ENCODE measurements at places on chromosomes 1 and 21.

GRCh38 chr1:40650075-40650474 is 15.4 kb downstream of the RIMS3 start:
- DNase-seq: no peak

- DNase-seq: no peak
Measured at GRCh38 chr1:185096531-185096930, 51.2 kb downstream of the RNF2 start.

DNA sequence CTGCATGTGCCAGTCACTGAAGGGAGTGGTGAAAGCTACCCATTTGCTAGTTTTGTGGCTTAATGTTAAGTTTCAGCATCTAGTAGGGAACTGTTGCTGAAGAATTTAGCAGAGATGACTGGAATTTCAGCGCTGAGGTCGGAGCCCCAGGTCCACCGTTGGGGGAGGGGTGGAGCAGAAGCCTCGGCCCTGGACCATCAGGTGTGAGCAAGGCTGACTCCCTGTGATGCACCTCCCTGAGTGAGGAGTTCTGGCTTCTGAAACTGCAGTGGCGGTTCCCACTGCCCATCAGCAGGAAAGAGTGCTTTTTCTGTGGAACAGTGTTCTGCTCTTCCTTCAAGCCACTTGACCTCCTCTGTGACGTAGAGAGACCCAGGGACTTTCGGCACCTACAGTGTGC is 1.3 kb downstream of the NOS1AP start:
- DNase-seq: no peak

DNA sequence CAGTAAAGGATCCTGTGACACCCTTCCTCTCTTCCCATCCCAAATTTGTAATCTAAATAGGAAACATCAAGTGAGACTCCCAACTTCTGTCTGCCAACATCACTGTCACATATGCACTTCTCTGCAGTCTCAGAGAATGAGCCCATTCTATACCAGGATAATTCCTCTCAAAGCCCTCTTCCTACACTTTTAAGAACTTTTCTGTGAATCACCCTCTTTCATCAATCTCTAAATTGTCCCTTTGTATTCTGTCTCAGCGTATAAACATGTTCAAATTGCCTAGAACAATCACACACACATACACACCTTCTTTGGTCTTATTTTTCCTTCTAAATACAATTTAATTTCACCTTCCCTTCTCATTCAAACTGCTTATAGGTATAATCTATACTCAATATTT is 111.8 kb downstream of the PTBP2 start:
- DNase-seq: no peak

Data from Peyer's patch (tissue), 4 donors.